GM12878 (cell line): ENCODE measurements at places on chromosomes 13 and 19.

DNA sequence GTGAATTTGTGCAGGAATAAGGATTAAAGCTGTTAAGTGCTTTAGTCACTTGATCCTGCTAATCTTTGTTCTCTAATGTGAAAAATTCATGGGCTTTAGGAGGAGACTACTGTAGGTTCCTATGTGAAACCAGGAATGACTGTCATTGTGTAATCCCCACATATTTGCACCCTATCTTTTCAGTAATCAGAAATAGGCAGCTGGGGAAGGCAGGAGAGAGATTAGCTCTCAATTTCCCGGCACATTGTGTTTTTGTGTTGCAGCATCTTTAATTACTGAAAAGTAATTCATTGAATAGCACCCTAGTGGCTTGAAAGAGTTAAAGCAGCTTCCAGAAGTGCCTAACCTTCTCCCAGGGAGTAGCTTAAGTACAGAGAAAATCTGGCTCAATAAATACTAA is 282.9 kb downstream of the OLFM4 start:
- no peak for DNase-seq

- DNase-seq, result no peak
Measured at GRCh38 chr19:36128392-36128736, 11.5 kb upstream of the CAPNS1 start.

GRCh38 chr13:73481886-73482445 is 423.2 kb downstream of the KLF5 start:
- no peak for DNase-seq

DNA sequence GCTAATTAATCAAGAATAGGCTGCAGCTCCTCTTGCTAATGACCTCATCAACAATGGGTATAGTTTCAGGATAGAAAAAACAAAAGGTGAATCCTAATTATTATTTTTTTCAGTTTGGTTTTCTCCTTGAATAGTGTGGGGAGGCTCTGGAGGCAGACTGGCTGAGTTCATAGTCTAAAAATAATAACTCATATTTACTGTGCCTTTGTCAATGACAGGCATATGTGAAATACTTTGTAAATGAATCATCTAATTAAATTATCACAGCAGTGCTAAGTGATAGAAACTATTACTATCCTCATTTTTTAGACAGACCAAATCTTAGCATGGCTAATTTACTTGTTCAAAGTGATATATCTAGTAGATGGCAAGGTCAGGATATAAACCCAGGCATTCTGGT is 1261.0 kb upstream of the SLC10A2 start:
- no peak for DNase-seq

GRCh38 chr13:60327511-60327910 is 69.5 kb upstream of the TDRD3 start:
- DNase-seq, result no peak

DNA sequence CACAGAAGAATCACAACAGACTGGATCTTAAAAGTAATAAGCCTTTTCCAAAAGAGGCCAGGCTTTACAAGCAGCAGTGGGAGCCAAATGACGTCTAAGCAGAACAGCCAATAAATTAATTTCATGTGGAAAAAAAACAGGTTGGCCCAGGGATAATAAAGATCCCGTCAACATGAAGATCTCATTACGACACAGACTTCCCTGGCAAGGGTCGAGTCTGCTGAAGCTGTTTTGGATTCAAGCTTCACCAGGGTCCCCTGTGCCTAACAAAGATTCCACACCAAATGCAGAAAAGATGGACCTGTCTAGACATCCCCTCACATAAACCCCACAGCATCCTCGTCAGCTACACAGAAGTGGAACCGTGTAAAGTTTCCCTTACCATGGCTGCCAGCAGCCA is 215.1 kb upstream of the ZNF507 start:
- DNase-seq, result no peak
